ENCODE measurements at places on chromosomes 16 and 17.

DNA sequence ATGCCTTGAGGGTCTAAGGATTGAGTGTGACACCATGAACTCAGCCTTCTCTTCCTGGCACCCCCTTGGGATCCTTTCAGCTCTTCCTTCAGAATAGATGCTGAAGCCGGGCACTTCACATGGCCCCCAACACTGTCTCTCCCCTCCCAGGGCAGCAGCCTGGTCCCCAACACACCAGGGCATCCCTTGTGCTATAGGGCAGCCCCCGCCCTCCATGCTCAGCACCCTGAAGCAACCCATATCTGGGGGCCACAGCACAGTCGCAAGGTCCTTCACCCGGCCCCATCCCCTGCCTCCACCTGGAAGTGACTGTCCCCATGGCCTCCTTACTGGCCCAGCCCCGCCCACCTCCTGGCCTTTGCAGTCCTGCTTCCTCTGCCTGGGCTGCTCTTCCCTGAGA is 143.1 kb downstream of the C16orf95 start:
- no peak for DNase-seq

GRCh38 chr17:75691371-75691791 is 24.2 kb downstream of the SAP30BP start:
- no peak for DNase-seq

GRCh38 chr16:48911700-48912099 is 301.7 kb upstream of the N4BP1 start:
- DNase-seq = no peak

DNA sequence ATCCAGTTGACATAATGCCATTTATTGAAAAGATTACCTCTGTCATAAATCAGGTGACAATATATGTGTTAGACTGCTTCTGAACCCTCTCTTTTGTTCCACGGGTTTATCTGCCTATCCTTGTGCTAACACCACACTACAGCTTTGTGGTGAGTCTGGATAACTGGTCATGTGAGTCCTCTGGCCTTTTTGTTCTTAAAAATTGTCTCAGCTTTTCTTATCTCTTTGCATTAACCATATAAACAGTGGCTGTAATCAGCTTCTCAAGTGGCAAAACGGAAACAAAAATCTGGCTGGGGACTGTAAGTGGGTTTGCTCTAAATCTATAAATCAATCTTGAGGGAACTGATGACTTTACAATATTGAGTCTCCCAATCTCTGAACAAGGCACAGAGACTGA is 44.6 kb downstream of the STX8 start:
- DNase-seq = peak; percentile 14

- no peak for DNase-seq
Observed at GRCh38 chr16:86736502-86736901, 158.2 kb downstream of the FOXL1 start.

GRCh38 chr17:1898332-1898731 is 68.5 kb downstream of the RPA1 start:
- no peak for DNase-seq

DNA sequence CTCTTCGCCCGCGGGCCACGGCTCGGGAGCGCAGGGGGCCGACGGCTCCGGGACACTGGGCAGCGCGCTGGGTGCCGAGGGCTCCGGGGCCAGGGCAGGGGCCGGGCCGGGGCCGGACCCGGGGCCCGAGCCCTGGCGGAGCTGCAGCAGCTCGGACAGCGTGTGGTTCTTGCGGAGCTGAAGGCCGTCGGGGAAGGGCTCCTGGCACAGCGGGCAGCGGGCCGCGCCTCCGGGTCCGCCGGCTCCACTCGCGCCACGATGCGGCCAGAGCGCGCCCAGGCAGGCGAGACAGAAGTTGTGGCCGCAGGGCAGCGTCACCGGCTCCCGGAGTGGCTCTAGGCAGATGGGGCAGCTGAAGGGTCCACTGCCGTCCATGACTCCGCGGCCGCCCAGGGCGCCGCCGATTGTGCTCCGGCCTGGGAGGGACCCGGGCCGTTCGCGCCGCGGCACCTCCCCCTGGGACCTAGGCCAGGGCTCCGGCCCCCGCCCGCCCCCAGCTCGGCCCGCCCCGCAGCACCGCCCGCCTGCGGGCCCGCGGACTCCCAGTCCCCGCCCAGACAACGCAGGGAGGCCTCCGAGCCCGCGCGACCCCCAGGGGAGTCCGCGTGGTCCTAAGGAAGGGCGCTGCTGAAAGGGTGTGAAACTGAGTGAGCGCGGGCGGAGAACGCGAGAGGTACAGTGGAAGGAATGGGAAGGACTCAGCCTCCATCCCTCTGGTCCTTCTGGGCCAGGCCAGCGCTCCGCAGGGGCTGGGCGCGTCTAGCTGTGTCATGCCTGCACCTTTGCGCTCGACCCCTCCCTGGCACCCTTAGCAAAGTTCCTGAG is at the start of gene TRIM47:
Gene TRIM47 (minus strand): TSS at position 408 of the 825 bp plus-strand sequence. CDS start 33 bp downstream, at position 375.
- DNase-seq = peak; percentile 64

DNA sequence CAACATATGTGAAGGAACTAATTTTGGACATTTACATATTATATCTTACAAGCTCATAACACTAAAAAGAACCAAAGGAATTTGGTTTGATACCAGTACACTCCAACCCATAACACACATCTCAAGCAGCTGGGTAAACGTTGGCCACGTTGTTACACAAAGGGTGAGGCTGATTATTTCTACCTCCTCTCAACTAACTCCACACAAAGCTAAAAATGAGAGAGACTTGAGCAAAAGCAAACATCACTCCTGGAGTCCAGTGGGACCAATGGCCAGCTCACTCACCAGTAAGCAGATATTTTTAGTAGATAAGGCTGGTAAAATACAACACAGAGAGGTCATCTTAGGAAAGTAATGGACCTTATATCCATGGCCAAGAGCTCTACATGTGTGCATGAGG is 207.6 kb downstream of the MRTFB start:
- no peak for DNase-seq

DNA sequence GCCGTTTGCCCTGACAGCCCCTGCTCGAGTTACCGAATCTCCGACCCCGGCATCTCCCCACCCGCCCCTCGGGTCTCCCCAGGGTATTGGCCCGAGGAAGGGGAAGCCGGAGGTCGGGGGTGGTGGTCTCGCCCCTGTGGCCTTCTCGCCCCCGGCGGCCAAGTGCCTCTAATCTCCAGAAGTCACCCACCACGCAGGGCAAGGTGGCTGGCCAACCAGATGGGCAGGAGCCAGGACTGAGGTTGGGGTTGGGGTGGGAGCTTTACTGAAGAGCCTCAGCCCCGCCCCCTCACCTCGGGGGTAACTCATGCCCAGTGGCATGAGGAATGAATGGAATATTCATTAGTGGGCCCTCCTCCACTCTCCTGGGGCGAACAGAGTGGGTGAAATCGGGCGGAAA is 637 bp downstream of the DHRS11 start:
- no peak for DNase-seq

- no peak for DNase-seq
Observed at GRCh38 chr16:73054125-73054484, 6.2 kb upstream of the ZFHX3 start.

GRCh38 chr17:60398227-60398959 is 6.5 kb upstream of the USP32 start:
- no peak for DNase-seq

GRCh38 chr17:17951524-17951923 is 20.7 kb downstream of the TOM1L2 start:
- DNase-seq = no peak

- DNase-seq = peak; percentile 92
Observed at GRCh38 chr17:76262732-76263344, 2.3 kb upstream of the UBALD2 start.

- peak; percentile 60 for DNase-seq
Observed at GRCh38 chr17:38460082-38460715, 31.9 kb downstream of the ARHGAP23 start.

DNA sequence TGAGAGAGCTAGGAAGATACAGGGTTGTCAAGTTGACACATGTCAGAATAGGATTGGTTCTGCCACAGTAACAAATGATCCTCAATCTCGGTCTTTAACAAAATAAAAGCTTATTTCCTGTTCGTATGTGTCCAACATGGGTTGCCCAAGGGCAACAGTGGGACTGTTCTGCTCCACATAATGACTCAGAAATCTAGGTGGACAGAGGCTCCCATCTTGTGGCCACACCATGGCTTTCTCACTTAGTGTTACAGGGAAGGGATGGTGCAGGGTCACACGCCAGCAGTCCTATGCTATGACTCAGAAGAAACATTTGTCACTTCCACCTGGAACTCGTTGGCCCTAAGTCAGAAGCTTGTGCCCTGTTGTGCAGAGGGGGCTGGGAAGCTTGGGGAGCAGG is 364.9 kb downstream of the SNX29 start:
- no peak for DNase-seq

DNA sequence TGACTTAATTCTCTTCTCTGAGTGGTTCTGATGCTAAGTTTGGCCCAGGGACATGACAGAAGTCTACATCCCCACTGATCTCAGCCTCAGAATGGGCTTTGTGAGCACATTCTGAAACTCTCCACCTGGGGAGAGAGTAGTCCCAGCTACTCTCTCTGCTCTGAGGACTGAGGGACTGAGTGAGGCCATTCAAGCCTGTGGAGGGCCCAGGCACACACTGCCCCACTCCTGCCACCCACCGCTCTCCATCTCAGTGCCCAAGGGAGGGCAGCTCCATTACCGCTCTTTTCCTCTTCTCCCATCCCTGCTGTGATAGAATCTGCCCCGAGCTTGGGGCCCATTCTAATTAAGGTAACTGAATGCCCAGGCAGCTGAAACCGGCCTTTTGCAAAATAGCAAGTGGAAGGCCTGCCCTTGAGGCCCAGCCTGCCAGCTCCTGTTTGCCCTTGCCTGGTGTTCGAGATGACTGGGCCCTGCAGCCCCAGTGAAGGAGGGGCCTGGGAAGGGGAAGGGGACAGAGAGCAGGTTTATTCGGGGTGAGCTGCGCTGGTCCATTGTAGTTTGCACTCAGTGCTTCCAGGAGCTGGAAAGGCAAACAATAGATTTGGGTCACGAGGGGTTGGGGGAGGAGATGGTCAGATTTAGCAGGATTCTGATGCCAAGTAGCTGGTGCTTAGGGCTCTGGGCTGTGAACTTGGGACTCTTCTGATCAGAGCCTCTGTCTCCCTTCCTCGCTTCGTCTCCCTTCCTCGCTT is 76.2 kb downstream of the RAB11FIP4 start:
- no peak for DNase-seq

DNA sequence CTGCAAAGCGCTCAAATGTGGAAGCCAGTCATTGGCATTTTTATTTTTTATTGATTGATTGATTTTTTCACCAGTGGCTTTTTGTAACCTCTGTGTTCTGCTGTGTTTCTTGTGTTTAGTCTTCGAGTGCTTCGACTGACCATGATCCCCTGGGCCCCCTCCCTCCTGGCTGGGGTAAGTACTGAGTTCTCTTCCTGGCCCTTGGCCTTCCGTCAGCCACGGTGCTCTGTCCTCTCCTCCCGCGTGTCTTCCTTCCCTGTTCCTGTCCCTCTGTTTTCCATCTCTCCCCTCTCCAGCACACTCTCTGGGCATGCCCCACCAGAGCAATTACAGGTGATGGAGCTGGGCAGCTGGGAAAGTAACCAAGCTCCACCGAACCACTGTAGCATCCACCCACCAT is 25.8 kb upstream of the CLEC18A start:
- DNase-seq = no peak

DNA sequence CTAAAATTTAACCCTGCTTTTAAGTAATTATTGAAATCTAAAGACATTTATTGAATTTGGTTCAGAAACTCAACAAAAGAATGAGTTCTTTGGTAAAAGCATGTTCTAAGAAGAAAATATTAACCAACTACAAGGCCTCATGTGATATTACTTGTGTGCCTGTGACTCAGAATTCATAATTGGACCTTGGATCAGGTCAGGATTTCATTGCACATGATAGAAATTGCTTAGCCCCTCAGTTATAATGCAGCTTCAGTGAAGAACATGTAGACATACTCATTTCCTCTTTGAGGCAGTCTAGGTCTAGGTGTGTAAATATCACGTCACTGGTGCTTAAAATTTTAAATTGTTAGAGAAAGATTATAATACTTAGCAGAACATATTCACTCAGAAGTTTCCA is 410.0 kb upstream of the SOX9 start:
- peak; percentile 81 for DNase-seq

DNA sequence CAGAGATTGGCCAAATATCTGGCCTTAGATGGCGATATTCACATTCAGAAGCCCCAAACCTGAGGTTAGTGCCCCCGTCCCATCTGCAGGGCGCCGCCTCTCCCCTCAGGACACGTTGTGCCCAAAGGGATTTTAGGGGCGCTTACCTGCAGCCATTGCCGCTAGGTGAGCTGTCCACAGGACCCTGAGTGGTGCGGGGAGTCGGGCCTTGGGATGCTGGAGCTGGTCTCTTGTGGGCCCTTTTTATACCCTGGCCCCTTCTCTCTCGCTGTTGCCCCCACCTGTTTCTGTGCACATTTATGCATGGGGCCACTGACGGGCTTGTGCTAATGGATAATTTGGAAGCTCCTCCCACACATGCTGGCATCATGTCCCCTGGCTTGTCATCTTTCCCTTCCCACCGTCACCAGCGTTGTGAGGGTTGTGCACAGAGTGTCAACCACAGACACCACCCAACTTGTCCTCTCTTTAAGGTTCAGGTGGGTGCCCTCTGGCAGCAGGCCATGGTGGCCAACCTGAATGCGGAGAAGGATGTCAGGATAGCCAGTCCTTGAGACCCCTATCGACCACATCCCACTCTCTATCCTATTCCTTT is at the start of gene CSHL1:
Gene CSHL1 (minus strand): TSS at position 218 of the 595 bp plus-strand sequence. CDS start 62 bp downstream, at position 156.
- no peak for DNase-seq

DNA sequence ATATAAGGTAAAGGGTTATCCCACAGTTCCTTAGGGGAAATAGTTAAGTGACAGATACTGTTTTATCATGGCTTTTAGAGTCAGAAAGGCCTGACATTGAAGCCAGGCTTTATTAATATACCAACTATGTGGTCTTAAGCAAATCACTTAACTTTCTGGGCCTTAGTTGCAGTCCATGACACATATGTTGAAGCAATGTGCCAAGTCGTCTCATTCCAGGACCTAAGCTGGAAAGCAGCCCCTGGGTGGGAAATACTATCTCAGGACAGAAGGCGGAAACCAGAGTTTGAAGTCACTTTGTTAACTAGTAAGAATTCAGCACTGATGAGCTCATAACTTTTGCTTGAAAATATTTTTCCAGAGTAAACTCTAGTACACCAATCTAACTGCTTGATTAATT is 80.0 kb downstream of the USP32 start:
- no peak for DNase-seq

- no peak for DNase-seq
Observed at GRCh38 chr16:20137194-20137593, 63.5 kb upstream of the GPR139 start.

GRCh38 chr17:82989881-82990280 is 89.5 kb upstream of the METRNL start:
- DNase-seq = no peak

- DNase-seq = no peak
Observed at GRCh38 chr17:60353773-60354172, 38.2 kb downstream of the USP32 start.

All from large intestine (tissue), 12 donors.